ENCODE measurements at places on chromosomes 12 and 14.

- no peak for DNase-seq
Observed at GRCh38 chr14:45793081-45793480, 540.1 kb upstream of the MIS18BP1 start.

DNA sequence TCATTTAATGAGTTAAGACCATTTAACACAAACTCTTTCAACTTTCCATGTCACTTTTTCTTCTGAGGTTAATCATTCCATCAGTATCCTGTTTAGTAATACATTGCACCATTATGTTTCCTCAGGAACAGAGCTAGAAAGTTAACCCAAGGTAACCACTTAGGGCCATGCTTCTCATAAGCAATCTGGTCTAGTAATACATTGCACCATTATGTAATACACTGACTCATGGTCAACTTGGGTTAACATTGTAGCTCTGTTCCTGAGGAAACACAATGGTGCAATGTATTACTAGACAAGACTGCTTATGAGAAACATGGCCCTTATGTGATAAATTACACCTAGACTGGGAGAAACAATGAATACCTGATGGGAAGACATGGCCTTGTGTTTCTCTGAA lies 21.7 kb downstream of the ERH start:
- DNase-seq, result peak; percentile 74

- peak; percentile 64 for DNase-seq
Observed at GRCh38 chr14:45679853-45680252, 426.9 kb upstream of the MIS18BP1 start.

DNA sequence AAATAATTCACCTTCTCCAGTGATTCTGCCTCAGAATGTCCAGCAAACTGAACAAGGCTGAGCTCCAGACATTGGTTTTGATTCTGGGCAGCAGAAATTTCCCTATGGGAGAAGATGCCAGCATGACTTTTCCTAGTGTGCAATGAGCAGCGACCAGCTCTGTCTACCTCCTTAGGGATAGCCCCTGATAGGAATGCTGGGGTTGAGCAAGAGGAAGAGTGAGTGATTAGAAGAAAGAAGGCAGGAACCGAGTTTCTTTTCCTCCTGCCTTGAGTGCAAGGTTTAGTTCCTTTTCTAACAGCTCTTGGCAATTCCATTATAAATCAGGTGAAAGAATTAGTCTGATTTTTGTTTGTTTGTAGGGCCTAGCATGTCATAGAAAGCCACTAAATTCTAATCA lies 379.0 kb downstream of the DAD1 start:
- DNase-seq, result no peak

- no peak for DNase-seq
Observed at GRCh38 chr12:89994911-89995310, 286.3 kb upstream of the ATP2B1 start.

- peak; percentile 70 for DNase-seq
Observed at GRCh38 chr12:109880043-109880931, at the start of gene GLTP. GLTP (minus strand) TSS chr12:109880541; CDS start chr12:109880374, 167 bp downstream.

DNA sequence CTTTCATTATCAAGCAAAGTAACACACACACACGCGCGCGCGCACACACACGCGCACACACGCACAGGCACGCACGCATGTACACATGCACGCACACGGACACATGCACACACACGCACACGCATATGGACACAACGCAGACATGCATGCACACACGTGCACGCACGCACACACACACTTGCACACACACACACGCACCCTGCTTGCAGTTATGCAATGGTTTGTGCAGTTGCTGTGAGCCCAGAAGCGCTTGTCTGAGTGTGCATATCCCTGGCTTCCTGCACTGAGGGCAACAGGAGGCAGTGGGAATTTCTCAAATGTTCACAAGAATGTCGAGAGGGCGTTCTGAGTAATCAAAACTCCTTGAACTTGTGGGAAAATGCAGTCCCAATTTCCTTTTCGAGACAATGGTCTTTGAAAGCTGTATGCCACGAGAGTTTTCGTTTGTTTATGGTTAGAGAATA lies 41.6 kb downstream of the NFKBIA start:
- peak; percentile 66 for DNase-seq

DNA sequence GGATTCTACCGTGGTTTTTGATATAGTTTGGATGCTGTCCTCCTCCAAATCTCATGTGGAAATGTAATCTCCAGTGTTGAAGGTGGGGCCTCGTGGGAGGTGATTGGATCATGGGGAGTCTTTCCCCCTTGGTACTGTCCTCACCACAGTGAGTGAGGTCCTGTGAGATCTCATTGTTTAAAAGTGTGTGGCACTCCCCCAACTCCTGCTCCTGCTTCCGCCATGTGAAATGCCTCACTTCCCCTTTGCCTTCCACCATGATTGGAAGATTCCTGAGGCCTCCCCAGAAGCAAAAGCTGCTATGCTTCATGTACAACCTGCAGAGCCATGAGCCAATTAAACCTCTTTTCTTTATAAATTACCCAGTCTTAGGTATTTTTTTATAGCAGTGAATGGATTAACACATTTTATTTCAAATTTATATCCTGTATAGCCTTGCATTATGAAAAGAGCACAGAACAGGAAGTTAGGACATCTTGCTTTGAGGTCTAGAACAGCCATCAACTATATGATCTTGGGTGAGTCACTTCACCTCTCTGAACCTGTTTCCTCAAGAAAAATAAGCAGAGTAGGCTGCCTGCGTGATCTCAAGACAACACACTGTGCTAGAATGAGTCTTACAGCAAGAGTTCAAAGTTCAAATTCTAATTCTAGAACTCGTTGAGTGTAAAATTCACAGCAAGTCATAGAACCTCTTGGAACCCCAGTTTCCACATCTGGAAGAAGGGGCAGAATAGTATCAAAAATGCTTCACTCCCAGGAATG lies 160.9 kb upstream of the EEA1 start:
- DNase-seq, result peak; percentile 91

GRCh38 chr12:26524862-26525465 lies 308.0 kb downstream of the ITPR2 start:
- DNase-seq, result peak; percentile 15

GRCh38 chr14:79062226-79062625 lies 892.1 kb downstream of the NRXN3 start:
- no peak for DNase-seq

GRCh38 chr12:79128956-79129355 lies 264.4 kb downstream of the SYT1 start:
- DNase-seq, result no peak

DNA sequence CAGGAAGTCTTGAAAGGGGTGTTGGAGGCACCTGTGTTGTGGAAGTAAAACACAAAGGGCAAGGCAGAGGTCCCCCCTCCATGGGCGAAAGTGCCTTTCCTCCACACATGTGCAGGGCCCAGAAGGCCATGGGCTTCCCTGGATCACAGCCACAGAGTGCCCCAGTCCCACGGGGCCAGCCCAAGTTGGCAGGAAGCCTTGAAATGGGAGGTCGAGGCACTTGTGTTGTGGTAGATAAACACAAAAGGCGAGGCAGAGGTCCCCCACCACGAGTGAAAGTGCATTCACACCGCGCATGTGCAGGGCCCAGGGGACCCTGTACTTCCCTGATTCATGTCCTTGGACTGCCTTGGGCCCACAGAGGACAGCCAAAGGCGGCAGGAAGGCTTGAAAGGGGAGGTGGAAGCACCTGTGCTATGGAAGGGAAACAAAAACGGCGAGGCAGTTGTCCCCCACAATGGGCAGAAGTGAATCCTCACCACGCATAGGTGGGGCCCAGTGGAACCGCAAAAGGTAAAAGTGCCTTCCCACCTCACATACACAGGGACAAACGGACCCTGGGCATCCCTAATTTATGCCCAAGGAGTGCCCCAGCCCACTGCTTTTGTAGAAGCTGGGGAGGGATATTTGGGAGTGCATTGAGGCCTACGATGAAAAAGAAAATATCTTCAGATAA lies 585.4 kb downstream of the ALG10 start:
- DNase-seq, result no peak

DNA sequence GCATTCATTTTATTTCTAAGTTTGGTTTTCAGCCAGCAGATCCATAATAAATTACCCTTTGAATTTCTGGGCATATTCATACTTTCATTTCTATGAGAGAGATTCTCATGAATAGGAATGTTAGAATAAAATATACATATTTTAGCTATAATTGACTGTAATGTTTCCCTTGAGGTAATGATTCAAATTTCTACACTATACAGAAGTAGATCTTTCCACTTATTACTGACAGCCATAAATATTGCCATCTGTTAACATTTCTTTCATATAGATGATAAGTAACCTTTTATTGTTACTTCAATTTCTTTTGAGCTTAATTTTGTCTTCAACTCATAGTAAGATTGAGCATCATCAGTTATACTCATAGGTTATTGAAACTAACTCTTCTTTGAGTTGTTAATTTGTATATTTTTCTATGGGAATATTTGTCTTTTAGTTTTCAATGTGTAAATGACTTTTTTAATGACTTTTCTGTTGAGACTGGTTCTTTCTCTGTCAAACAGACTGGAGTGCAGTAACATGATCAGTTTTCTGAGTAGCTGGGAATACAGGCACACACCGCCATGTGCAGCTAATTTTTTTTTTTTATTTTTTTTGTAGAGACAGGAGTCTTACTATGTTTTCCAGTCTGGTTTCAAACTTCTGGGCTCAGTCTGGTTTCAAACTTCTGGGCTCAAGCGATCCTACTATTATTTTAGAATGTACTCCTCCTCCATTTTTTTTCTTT lies 991.6 kb downstream of the SLC6A15 start:
- no peak for DNase-seq

GRCh38 chr12:130076752-130077151 lies 85.5 kb upstream of the FZD10 start:
- no peak for DNase-seq

GRCh38 chr12:72076558-72076915 lies 137.9 kb downstream of the TPH2 start:
- no peak for DNase-seq

DNA sequence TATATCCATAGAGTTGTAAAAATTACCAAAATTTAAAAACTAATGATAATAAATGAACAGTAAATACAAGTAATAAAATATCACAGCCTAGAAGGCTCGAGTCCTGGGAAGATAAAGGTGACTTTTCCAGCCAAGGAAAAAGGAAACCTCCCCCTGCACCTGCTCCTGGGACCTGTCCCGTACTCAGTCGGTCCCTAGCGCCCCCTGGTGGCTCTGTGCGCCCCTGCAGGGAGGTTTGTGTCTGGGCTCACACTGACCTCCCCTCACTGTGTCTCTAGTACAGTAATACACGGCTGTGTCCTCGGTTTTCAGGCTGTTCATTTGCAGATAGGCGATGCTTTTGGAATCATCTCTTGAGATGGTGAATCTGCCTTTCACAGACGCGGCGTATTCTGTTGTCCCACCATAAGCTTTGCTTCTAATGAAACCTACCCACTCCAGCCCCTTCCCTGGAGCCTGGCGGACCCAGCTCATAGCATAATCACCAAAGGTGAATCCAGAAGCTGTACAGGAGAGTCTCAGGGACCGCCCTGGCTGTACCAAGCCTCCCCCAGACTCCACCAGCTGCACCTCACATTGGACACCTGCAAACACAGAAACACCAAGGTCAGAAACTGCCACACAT lies 1030.4 kb downstream of the TMEM121 start:
- DNase-seq, result no peak

DNA sequence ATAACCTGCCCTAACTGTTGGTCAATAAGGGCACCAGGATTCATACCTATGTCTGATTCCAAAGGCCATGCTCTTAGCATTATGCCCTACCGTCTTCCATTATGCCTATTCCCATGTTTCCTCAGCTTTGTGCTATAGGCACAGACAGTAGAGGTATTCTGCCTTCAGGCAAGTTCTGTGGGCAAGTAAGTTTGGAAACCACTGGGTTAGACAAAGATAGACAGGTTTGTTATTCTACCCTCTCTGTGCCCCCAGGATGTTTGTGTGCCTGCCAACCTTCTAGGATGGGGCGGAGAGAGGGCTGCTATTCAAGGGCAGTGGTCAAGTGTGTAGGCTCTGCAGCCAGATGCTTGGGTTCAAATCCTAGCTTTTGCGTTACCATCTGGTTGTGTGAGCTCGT lies 4.6 kb downstream of the RAPGEF3 start:
- no peak for DNase-seq

- no peak for DNase-seq
Observed at GRCh38 chr12:117803001-117803400, 165.8 kb downstream of the KSR2 start.

- no peak for DNase-seq
Observed at GRCh38 chr14:104317492-104317805, 179.1 kb downstream of the KIF26A start.

GRCh38 chr14:31933716-31934115 lies 143.4 kb upstream of the ARHGAP5 start:
- peak; percentile 81 for DNase-seq

- DNase-seq, result peak; percentile 9
Observed at GRCh38 chr14:63949696-63950095, 96.9 kb downstream of the SYNE2 start.

- DNase-seq, result no peak
Observed at GRCh38 chr12:128286970-128287369, 20.0 kb downstream of the TMEM132C start.

DNA sequence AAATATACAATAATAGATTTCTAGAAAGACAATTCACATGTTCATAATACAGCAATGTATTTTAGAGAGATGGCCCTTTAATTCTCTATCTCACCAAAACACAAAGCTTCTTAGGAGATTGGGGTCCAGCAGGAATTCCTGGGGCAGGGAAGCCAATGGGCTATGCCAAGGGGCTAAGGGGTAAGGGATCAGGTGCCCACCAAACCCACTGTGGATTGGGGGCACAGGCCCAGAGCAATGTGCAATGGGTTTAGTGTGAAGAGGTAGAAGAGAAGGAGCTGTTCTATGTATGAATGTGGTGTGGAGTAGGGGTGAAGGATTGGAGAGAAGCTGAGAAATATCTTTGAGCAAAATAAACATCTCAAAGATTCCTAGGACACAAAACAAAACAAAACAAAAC lies 2.6 kb downstream of the HOXC13 start:
- no peak for DNase-seq

Data from fibroblast of villous mesenchyme (primary cell).